ENCODE measurements at places on chromosomes 11 and 22. TPM values are rescaled to one million over a fixed set of nuclear protein-coding genes. Genes with fewer than 3 reads are reported as not detected.

The SUN2 gene
- polyA plus RNA-seq: 229 TPM

The CECR2 gene
- 0.29 TPM for polyA plus RNA-seq

The IFT27 gene
- 17.1 TPM for polyA plus RNA-seq

The GRIK4 gene
- polyA plus RNA-seq: 0.22 TPM

- DNase-seq: no peak
- no peak overlapping the region for H3K4me3 ChIP-seq
- H3K27ac ChIP-seq: no peak overlapping the region
- H3K36me3 ChIP-seq: no peaks in the 10 kb centered on the region
- no peaks in the 10 kb centered on the region for H3K4me1 ChIP-seq
These were observed 12.3 kb downstream of the SLC16A8 start for GRCh38 chr22:38071421-38072321.

DNA sequence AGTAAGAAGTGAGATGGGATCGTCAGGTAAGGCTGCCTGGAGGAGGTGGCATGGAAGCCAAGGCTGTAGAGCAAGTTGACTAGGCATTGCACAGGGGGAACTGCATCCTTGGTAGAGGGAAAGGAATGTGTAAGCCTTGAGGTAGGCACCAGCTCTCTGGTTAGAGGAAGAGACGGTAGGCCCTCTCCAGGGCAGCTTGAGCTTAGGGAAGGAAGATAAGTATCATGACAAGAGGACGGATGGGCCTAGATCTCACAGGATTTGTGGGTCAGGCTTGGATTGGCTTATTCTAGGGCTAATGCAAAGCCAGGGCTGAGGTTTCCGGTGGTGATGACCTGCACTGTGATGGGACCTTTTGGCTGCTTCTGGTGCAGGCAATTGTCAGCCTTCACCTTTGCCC lies 1035.8 kb downstream of the TBC1D22A start:
- no peak for DNase-seq
- H3K4me3 ChIP-seq: no peak overlapping the region
- no peaks in the 10 kb centered on the region for H3K4me1 ChIP-seq
- H3K27ac ChIP-seq: no peak overlapping the region

- H3K27me3 ChIP-seq: no peaks in the 10 kb centered on the region
- H3K4me3 ChIP-seq: no peak overlapping the region
- no peak for DNase-seq
These were observed 346.6 kb downstream of the MN1 start for GRCh38 chr22:27454807-27455450.

DNA sequence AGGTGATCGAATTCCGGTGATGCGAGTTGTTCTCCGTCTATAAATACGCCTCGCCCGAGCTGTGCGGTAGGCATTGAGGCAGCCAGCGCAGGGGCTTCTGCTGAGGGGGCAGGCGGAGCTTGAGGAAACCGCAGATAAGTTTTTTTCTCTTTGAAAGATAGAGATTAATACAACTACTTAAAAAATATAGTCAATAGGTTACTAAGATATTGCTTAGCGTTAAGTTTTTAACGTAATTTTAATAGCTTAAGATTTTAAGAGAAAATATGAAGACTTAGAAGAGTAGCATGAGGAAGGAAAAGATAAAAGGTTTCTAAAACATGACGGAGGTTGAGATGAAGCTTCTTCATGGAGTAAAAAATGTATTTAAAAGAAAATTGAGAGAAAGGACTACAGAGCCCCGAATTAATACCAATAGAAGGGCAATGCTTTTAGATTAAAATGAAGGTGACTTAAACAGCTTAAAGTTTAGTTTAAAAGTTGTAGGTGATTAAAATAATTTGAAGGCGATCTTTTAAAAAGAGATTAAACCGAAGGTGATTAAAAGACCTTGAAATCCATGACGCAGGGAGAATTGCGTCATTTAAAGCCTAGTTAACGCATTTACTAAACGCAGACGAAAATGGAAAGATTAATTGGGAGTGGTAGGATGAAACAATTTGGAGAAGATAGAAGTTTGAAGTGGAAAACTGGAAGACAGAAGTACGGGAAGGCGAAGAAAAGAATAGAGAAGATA lies at the start of gene MALAT1:
MALAT1 (plus strand) TSS at position 69 of the 736 bp plus-strand sequence.
- H3K27me3 ChIP-seq: no peaks in the 10 kb centered on the region
- H3K4me3 ChIP-seq: peak within 1 kb of the TSS; percentile 93
- peaks cover 43% of the 10 kb centered on the region for H3K36me3 ChIP-seq
- H3K4me1 ChIP-seq: peaks cover 39% of the 10 kb centered on the region
- peak; percentile 96 for DNase-seq

- H3K4me1 ChIP-seq: no peaks in the 10 kb centered on the region
- H3K36me3 ChIP-seq: no peaks in the 10 kb centered on the region
- H3K27ac ChIP-seq: no peak overlapping the region
These were observed 91.8 kb downstream of the APIP start for GRCh38 chr11:34824425-34824824.

- peaks cover 3% of the 10 kb centered on the region for H3K27me3 ChIP-seq
- peaks cover 47% of the 10 kb centered on the region for H3K4me1 ChIP-seq
- peak overlapping the region; percentile 57 for H3K4me3 ChIP-seq
- no peak for DNase-seq
- no peaks in the 10 kb centered on the region for H3K36me3 ChIP-seq
These were observed 1.1 kb downstream of the GNAZ start for GRCh38 chr22:23071230-23072076.

DNA sequence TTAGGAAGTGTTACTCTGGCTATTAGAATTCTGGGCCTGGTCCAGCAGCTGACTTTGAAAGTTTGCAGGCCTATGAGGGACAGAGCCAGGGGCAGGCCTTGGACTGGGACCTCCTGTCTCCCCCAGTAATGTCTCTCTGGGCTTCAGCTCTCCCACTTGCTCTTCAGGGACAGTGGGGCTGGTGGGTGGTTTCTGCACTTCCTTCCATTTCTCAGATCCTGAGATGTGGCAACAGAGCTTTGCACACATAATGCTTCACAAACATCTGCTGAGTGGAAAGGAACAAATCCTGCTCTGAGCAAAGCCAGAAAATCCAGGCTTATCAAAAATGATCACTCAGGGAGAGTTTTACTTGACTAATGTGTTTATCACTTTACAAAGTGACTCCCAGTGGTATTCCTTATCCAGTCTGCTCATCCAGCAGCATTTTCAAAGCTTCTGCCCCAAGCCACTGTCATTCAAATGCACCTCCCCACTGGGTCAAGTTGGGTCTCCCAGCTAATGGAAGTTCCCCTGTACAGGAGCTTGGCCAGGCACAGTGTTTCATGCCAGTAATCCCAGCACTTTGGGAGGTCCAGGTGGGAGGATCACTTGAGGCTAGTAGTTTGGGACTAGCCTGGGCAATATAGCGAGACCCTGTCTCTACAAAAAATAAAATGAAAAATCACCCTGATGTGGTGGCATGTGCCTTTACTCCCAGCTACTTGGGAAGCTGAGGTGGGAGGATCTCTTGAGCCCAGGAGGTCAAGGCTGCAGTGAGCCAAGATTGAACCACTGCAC lies 13.5 kb upstream of the OSBP2 start:
- H3K27ac ChIP-seq: no peak overlapping the region
- H3K36me3 ChIP-seq: no peaks in the 10 kb centered on the region
- no peak overlapping the region for H3K4me3 ChIP-seq
- no peaks in the 10 kb centered on the region for H3K4me1 ChIP-seq

GRCh38 chr22:41264408-41264941 lies 21.5 kb downstream of the RANGAP1 start:
- no peak for DNase-seq
- H3K36me3 ChIP-seq: peaks cover 6% of the 10 kb centered on the region
- no peaks in the 10 kb centered on the region for H3K4me1 ChIP-seq
- H3K27ac ChIP-seq: no peak overlapping the region

GRCh38 chr11:102760344-102761035 lies 19.9 kb downstream of the MMP10 start:
- no peak overlapping the region for H3K27ac ChIP-seq
- DNase-seq: no peak
- H3K27me3 ChIP-seq: no peaks in the 10 kb centered on the region
